ENCODE measurements at places on chromosomes 5 and 9.

- DNase-seq, result no peak
These were observed 14.0 kb upstream of the DENND4C start for GRCh38 chr9:19216466-19216865.

DNA sequence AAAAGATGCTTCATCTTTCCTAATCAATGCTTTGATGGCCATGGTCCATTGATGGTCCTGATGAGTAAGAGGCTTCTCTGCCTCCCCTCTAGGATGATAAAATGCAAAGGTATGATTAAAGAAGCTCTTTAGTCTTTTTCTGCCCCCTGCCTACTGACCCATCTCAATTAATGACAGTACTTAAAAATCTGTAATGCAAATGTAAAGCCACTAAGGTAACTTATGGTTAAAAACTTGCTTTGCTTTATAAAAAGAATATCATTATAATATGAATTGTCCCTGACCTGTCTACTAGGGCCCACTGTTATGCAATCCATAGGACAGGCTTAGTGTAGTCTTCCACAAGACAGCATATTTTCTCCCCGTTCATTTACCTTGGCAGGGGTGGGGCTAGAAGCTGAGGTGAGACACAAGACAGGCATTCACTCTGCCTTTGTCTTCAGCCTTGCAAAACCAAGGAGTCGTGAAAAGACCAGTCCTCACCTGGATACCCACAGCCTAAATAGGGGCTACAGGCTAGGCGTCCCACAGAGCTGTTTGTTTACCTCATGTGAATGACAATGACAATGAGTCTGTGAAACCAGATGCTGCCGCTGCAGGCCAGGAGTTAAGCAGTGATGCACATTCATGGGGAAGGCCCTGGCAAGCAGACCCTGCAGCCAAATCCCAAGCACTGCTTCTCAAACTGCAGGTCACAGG, 60.4 kb downstream of the BNC2 start:
- no peak for DNase-seq

DNA sequence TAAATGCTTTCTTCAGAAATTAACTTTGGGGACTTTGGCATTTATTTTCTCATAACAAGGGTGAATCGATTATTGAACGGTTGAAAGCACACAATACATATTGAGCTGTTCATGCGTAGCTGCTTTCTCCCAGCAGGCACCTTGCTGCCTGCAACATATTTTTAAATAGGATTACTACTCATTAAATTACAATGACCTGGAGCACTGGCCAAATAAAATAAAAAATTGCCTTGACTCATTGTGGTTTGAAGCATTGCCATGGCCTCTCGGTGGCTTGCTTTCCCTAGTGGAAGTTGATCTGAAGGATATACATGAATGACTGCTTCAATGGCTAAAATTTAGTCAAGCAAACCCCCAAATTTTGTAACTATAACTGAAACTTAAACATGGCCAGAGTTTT, 181.6 kb upstream of the NUDT12 start:
- DNase-seq, result no peak

- DNase-seq, result no peak
These were observed 93.5 kb downstream of the JMY start for GRCh38 chr5:79329453-79329852.

- no peak for DNase-seq
These were observed 15.3 kb downstream of the XRCC4 start for GRCh38 chr5:83092619-83093018.

DNA sequence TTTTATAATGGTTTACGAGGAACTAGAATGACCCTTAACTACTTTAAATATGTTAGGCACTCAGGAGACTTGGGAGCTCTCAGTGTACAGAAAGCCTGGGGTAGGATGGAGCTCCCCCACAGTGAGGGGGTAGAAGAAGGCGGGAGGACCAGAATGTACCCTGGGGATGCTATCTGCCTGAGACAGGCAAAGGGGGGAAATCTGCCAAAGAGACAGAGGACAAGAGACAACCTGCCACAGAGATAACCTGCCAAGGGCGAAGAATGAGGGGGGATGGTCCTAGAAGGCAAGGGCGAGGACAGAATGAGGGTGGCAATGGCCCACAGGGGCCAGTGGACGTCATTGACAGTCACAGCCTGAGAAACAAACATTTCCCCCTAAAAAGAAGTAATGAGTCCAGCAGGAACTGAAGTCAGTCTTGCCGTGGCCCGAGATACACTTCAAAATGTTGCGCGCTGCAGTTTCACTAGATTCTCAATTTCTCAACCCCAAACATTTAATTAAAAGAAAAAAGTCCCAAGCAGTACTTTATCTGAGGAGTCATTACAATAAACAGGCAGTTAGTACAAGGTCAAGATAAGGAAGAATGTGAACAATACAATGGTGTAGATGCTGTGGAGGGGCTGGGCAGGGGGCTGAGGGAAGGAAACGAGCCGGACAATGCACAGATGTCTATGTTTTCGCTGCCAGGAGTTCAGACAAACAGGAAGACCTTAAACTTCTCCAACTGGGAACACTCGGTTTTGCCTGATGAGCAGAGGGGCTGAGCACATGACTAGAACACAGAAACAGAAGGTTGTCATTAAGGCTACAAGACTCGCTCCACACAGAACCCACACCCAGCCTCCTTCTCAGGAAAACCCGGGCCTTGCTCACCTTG, 125.0 kb downstream of the LHFPL2 start:
- DNase-seq, result no peak

GRCh38 chr9:114606597-114607207, 4.4 kb upstream of the TMEM268 start:
- DNase-seq, result no peak

DNA sequence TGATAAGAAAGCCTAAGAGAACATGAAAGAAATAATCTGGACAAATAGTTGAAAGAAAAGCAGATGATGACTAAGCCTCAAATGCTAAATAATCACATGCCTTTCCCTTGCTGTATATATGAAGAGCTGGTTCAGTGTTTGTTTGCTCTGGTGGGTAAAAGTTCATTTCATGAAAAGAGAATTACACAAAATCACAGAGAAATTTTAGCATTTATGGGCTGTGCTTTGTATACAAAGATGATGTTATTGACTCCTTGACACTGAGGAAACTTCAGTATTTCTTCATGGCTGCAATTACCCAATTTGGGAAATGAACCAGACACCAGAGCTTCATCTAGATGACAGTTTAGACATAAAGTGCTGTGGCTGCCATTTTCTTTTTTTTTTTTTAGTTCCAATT, 527.2 kb downstream of the NR2F1-AS1 start:
- DNase-seq, result no peak

DNA sequence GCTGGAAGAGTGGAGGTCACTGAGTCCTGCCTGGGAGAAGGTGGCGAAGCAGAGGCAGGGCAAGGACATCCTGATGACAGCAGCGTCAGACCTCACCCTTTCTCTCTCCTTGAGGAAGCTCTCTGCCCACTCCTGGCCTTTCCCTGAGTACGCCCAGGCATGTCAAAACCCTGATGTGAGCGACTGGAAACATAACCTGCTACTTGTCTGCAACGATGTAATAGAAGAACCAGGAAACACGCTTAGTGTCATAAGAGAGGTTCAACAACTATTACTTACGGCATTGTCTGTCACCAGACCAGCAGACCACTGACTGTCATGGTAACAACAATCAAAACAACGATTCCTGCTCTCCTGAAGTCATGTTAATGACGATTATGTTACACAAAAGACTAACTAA, 152.4 kb downstream of the ACTL7B start:
- no peak for DNase-seq

- DNase-seq, result no peak
These were observed 14.5 kb upstream of the TAS2R1 start for GRCh38 chr5:9644630-9645029.

- peak; percentile 3 for DNase-seq
These were observed 39.1 kb downstream of the COL23A1 start for GRCh38 chr5:178551059-178551458.

- DNase-seq, result no peak
These were observed 137.0 kb upstream of the LRRTM2 start for GRCh38 chr5:139012176-139012575.

DNA sequence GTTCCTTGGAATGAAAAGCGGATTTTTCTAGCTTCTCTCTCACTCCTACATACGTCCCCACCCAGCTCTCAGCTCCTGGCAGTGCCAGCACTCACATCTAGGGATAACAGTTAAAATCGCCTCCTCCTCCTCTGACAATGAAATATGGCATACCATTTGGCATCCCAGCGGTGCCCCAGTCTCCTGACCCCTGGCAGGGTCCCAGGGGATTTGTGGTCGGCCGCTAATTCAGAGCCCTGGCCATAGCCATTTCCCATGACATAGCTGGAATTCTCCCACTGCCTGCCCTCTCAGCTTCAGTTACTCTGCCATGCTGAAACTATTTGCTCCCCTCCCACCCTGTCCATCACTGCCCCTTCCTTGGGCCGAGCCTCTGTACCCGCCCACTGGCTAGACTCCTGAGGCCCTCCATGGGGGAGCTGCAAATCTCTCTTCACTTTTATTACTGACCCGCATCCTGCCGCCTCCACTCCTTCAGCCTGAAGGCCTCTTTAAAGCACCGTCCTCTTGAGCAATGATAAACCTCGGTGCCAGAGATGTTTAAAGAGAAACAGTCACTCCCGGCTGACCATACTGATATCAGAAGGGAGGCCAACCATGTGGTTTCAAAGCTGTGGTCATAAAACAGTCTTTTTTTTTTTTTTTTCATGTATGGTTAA, 139.8 kb downstream of the SLIT3 start:
- no peak for DNase-seq

DNA sequence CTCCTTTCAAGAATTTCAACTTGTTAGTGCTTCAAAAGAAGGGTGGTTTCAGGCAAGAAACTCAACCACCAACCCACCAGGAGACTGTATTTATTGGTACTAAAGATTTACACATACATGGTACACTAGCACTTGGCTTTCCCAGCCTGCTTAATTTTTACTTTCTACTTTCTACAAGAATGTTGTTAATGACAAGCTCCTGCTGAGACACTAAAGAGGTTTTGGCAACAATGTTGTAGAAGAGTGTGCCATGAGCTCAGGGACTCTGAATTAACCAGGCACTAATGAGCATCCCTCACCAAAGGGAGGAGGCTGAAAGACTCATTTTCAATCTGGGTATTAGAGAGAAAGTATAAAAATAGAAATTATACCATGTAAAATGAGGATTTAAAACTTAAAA, 195.0 kb downstream of the KIAA0825 start:
- no peak for DNase-seq
